Hair follicle dermal papilla cell (primary cell): ENCODE measurements at places on chromosomes 13 and 19. TPM values are rescaled to one million over a fixed set of nuclear protein-coding genes. Genes with fewer than 3 reads are reported as not detected.

PSG11 gene
- 0.97 TPM in 1 of 2 replicates, not detected in the other for total RNA-seq

KLF2 gene
- total RNA-seq: 6.0 and 8.4 TPM in 2 replicates

ZNF628 gene
- total RNA-seq: 3.2 and 4.9 TPM in 2 replicates

HSH2D gene
- not detected in 2 replicates for total RNA-seq

SERTAD3 gene
- 37.6 and 44.9 TPM in 2 replicates for total RNA-seq
